ENCODE measurements at places on chromosomes 1 and 21.
A peak's percentile ranks its signal among the peaks of the same experiment; 100 is the strongest.

DNA sequence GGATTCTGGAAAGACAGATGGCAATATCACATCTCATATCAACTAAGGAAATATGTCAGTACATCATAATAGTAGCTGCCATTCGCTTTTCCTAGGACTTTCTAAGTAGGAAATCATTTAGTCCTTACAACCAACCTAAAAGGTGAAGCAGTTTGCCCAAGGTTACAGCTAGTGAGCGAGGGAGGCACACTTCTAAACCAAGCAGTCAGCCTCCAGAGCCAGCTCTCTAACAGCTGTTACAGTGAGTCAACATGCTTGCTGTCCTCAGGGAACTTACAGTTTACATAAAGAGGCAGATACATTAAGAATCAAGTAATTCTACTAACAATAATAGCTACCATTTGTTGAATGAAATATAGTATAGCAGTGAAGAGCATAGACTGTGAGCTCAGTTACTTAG lies 57.1 kb downstream of the GIPC2 start:
- DNase-seq = no peak

DNA sequence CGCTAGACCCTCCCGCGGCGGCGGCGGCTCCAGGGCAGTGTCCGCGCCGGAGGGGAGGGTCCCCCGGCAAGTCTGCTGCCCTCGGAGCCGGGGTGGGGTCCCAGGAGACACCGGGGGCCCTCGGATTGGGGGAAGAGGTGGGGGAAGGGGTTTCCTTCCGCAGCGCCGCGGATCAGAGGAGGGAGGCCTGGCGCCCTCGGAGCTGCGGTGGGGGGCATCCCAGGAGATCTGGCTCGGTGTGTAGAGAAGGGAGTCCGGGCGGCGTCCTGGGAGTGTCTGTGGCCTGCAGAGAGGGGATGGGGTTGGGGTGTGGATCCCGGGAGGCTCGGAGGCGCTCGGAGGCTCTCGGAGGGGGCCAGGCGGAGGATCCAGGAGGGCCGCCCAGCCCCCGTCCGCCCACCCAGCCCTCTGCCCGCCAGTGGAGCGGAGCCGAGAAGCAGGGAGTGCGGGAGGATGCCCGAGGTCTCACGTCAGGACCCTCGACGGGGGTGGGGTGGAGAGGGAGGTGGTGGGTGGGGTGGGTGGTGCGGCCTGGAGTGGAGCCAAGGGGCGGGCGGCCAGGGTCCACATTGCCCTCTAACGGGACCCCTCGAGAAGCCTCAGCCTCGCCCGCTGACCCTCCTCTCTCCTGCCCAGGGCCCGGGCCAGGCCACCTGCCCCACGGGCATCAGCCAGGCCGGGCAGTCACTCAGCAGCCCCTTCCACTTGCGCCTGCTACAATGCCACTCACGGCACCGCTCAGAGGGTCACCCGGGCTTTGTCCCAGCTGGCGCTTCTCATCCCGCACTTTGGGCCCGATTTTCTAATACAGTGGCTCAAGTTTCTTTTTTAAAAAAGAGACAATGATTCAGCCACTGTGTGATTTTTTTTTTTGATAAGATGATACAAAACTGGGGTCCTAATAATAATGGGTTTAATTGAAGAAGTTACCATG lies 60.2 kb upstream of the ARHGEF16 start:
- DNase-seq = no peak

- DNase-seq = no peak
Observed at GRCh38 chr1:211822677-211823407, 7.7 kb downstream of the LPGAT1 start.

- DNase-seq = peak; percentile 74
Observed at GRCh38 chr1:201480231-201481003, 11.4 kb upstream of the PHLDA3 start.

GRCh38 chr1:17460219-17460618 lies 20.7 kb upstream of the RCC2 start:
- DNase-seq = no peak

- no peak for DNase-seq
Observed at GRCh38 chr1:172162236-172162635, 258.2 kb upstream of the C1orf105 start.

DNA sequence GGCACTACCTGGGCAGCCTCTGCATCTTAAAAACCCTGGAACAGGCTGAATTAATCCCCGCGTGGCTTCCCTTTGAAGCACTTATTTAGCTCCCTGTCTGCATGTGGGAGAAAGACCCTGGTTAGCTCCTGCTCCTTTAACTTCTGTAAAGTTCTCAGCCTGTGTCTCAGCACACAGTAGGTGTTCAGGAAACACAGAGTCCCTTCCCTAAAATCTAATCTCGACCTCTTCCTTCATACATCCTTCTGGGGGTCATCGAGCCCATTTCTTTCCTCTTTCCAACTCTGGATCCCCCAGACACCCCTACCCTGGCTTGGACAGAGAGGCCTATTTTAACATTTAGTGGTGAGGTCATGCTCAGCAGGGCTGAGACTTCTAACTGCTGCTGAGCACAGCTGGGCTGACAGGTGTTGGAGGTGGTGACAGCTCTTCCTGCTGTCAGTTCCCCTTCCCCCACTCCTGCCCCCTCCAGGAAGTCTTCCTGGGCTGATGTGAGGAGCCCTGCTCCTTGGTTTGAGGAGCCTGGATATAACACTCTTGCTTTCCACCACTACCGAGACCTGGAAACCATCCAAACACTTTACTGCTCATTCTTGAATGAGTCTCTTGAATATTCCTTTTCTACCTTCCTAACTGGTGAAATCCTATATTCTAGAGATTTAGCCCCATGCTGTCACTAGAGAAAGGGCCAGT lies 5.3 kb downstream of the E2F2 start:
- DNase-seq = no peak

DNA sequence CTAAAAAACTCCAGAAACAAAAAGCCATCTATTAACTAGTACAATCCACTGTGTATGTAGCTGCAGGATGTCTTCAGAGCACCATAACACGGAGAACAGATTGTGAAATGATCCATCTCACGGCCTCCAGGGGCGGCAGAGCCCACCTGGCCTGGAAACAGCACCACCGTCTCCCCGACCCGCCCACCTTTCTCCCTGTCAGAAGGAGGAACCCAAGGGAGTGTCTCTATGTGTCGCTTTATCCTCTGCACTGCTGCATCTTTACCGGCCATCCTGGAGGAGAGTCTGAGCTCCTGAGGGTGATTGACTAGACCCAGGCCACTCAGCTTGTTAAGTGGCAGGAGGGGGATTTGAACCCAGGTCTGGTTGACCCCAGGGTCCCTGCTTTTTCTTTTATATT lies 405.0 kb downstream of the MATN1 start:
- no peak for DNase-seq

DNA sequence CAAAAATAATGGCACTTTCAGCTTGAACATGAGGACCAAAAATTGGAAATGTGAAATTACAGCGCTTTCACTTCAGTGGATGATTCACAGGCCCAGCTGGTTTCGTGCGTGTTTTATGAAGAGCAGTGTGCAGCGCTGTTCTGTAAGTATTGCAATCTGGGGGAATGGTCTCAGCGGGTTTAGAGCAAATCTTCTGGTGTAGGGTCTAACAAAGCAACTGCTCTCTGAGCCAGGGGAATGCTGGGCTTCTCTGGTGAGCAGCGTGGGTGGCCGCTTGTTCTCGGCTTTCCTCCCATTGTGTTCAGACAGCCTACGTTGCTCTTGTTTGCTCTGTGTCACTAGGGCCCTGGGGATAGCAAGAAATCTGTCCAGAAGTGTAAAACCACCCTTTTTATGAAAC lies 42.4 kb upstream of the GADD45A start:
- DNase-seq = no peak

DNA sequence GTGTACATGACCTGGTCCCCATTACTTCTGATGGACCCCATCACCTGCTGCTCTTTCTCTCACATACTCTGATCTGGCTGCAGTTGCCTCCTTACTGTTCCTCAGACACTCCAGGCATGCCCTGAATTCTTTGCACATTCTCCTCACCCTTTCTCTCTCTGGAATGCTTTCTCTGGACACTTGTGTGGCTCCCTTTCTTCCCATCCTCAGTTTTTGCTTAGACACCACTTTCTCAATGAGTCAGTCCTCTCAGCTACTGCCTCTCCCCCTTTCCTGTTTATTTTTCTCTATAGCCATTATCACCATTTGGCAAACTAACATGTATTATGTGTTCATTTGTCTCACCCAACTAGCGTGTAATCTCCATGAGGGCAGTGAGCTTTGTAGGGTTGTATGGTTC lies 28.1 kb downstream of the PLXNA2 start:
- DNase-seq = no peak

GRCh38 chr1:41238311-41238988 lies 3.7 kb downstream of the SCMH1 start:
- no peak for DNase-seq

GRCh38 chr1:40974945-40975344 lies 4.6 kb upstream of the CTPS1 start:
- DNase-seq = no peak

DNA sequence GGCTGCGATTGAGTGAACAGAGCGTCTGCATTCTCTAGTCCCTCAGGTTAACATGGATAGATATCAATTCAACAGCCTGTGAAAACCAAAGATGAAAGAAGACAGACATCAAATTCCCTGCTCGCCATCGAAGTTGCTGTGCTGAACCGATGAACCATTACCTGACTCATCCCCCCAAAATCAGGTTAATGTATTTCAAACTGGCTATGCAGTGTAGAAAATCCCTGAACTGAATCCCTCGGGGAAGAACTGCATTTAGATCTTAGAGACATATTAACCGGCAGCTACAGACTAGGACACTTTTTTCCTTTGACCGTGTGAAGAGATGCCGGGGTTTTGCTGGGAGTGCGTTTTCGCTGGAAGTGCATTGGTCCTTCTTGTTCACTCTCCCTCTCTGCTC lies 213.2 kb upstream of the KIAA0040 start:
- no peak for DNase-seq

DNA sequence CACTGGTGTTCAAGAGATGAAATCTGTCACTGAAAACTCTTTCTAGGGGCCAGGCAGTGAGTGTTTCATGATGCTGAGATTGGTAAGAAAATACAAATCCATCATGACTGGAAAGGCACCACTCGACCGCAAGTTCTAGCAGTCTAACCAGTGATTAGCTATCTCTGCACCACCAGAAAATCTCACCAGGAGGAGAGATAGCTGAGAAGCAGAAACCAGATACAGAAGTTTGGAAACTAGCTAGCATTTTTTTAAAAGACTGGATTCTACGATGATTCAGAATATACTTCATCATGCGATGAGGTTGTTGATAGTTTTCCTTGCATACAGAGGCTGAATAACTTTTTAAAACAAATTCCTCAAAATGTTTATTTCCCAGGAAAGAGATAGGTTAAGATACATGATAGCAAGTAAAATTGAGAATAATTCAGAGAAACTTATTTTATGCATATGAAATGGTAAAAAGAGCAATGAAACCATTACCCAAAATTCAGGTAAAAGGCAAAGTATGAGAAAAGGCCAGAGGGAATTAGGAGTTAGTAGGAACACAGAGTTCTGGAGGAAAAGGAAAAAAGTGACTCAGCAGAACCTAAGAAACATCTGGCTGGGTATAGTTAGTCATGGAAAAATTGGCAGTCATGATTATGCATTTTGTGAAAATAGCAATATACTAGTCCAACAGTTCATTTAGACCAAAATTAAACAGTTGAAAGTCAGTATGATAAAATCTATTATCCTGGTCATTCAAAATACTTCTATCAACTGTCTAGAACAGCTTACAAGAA lies 3.3 kb upstream of the F3 start:
- no peak for DNase-seq

GRCh38 chr21:27421654-27422053 lies 454.8 kb upstream of the ADAMTS5 start:
- DNase-seq = no peak

DNA sequence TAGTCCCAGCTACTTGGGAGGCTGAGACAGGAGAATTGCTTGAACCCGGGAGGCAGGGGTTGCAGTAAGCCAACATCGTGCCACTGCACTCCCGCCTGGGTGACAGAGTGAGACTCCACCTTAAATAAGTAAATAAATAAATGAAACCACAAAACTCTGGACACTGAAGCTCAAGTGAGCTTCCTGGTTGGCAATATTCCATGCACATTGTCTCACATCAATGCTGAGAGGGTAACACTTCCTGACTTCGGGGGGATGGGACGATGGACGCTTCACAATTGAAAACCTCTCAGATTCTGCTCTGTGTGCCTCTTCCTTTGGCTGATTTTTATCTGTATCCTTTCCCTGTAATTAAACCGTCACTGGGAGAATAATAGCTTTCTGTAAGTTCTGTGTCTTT lies 70.0 kb upstream of the ZNF644 start:
- DNase-seq = no peak

GRCh38 chr1:29414086-29414485 lies 177.8 kb downstream of the PTPRU start:
- DNase-seq = no peak

DNA sequence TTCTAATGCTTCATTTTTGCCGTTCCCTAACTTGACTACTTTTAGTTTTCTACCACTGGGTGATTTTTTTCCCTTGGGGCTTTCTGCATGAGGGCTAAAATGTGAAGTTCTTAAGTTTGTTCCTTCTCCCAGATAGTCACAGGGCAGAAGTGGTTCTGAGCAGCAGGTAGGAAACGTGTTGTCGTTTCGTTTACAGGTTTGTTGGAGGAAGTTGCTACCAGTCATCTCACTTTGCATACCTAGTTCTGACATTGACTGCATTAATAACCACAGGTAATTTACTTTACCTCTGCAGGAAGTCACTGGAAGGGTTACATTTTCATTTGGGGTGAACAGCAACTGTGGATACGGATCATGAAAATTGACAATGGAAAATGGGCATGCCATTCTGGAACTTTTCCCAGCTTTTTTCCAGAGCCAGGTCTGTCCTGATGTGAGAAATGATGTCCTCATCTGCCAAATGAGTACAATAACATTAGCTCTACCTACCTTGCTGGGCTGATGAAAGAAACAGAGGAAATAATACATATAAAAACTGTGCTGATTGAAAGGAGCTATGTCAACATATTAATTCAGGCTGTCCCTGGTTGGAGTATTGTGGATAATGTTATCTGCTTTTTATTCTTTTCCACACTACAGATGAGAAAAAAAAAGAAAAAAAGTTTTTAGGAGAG lies 94.2 kb downstream of the DISC1 start:
- no peak for DNase-seq

DNA sequence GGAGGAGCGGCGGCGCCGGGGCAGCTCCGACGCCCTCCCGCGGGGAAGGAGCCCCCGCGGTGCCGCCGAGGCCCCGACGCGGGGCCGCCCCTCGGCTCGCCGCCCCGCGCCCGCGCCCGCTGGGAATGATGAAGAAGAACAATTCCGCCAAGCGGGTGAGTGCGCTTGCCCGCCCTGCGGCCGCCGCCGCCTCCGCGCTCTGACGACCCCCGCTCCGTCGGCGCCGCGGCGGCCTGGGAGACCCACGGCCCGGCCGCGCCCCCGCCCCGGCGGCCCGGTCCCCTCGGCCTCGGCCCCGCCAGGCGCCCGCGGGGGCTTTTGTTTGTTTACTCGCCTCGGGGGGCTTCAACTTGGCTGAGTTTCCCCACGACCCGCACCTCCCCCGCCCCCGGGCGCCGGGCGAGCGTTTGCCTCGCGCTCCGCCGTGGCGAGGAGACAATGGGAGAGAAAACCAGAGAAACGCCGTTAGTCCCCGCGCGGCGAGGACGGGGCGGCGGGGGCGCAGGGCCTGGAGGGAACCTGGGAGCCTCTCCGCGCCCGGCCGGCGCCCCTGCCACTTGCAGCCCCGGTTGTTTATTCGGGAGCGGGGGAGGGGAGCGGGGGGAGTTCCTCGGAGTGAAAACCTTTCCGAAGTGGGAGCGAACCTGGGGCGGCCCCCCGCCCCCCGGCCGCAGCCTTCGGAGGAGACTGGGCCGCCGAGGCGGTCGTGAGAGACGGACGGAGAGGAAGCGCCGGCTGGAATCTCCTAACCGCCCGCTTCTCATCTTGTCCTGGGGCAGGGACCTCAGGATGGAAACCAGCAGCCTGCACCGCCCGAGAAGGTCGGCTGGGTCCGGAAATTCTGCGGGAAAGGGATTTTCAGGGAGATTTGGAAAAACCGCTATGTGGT lies 661 bp downstream of the PLEKHO1 start:
- no peak for DNase-seq

GRCh38 chr1:201460814-201461644 lies 8.0 kb downstream of the PHLDA3 start:
- no peak for DNase-seq
